ENCODE measurements at places on chromosomes 7 and 10.

DNA sequence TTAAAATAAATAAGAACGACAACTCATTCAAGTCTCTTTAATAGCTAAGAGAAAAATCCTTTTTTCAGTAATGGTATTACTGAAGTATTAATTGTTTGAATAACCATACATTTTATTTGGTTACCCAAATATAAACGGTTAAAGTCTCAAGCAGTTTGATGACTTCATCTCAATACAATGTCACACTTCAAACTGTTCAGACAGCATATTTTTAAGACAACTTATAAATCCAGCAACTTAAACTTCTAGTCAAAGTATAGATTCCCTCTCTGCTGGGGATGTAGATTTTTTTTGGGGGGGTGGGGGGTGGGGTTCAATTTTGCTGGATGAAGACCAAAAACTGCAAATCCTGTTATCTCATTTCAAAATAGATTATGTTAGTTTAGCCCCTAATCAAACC lies 42.0 kb downstream of the GNA12 start:
- no peak for DNase-seq

- DNase-seq = no peak
Observed at GRCh38 chr7:27277628-27278027, 35.0 kb downstream of the EVX1 start.

GRCh38 chr10:85311613-85312337 lies 983.4 kb downstream of the CCSER2 start:
- DNase-seq = no peak

- no peak for DNase-seq
Observed at GRCh38 chr7:109950821-109951564, 1139.9 kb upstream of the LRRN3 start.

DNA sequence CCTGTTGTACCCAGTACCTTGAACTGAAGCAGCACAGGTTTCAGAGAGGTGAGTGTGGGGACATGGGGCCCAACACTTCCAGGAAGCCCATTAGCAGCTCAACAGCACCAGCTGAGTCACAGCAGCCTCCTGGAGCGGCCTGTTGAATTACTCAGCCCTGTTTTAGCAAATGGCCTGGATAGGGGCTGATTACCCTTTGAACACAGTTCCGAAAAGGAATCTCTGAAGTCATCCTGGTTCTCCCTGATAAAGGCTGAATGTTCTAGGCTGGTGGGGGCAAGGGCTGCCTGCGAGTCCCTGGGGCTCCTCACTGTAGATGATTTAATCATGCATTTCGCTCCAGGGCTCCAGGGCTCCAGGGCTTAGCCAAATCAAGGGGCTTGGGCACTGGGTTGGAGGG lies 287.5 kb downstream of the GRID1 start:
- no peak for DNase-seq

- peak; percentile 45 for DNase-seq
Observed at GRCh38 chr7:146375170-146375569, 258.6 kb downstream of the CNTNAP2 start.

GRCh38 chr10:96509017-96509641 lies 4.6 kb downstream of the TLL2 start:
- DNase-seq = no peak

DNA sequence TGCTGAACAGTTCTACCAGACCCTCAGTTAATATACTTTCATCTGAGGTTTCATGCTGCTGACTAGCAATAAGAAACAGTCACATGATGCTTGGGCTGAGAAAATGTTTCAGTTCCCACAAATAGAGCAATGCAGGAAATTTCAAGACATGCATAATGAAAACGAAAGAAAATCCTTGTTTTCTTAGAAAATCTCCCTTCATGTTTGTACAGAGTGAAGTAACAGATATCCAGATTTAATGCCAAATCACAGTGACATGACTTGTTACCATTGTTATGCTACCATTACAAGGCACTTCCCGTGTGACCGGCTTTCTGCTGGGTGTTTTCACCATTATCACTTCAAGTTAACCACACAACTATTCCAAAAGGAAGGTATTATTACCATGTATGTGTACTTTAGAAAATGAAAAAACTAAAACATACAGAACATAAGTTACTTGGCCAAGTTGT lies 121.7 kb downstream of the DOCK4 start:
- no peak for DNase-seq

All from NCI-H1092 treated with DMSO at 0.1 percent for 48 hours (cell line).